ENCODE measurements at places on chromosomes 11 and 22.

DNA sequence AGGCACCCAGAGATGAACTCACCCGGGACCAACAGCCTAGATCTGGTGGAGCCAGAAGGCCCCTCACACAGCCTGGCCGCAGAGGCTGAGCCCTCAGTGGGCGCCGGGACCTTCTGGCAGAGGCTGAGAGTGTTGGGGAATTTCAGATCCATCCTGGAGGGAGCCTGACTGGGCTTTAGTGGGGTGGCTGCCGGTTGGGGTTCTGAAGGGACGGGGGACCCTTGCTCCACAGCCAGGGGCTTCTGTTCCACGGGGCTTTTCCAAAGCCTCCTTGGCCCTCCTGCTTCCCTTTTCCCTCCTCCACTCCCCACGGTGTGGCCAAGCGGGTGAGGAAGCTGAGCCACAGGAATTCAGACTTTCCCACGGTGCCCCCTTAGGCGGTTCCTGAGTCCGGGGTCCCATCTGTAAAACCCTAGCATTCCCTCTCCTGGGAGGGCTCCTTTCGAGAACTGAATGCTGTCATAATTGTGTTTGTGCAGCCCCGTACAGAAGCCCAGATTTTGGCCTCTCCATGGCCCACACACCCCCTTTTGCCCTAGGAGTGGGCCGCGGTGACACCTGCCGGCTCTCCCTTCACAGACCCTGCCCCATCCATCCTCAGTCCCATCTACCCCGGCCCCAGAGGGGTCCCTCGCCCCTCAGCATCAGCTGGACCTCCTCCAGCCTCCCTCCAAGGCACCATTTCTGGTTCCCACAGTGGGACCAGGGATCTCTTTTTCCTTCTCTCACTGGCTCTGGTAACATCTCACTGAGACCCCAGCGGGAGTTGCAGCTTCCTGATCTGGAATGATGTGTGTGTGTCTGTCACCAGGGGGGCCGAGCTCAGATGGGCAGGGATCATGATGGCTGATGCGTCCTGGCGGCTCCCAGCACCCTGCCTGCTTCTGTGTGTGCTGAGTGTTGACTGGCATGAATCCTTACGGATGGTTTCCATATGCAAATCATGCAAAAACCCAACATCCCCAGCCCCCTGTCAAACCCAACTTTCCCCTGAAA is 1048.4 kb downstream of the TBC1D22A start:
- no peak for DNase-seq

- no peak for DNase-seq
Observed at GRCh38 chr22:29604076-29604360, 585 bp downstream of the NF2 start.

DNA sequence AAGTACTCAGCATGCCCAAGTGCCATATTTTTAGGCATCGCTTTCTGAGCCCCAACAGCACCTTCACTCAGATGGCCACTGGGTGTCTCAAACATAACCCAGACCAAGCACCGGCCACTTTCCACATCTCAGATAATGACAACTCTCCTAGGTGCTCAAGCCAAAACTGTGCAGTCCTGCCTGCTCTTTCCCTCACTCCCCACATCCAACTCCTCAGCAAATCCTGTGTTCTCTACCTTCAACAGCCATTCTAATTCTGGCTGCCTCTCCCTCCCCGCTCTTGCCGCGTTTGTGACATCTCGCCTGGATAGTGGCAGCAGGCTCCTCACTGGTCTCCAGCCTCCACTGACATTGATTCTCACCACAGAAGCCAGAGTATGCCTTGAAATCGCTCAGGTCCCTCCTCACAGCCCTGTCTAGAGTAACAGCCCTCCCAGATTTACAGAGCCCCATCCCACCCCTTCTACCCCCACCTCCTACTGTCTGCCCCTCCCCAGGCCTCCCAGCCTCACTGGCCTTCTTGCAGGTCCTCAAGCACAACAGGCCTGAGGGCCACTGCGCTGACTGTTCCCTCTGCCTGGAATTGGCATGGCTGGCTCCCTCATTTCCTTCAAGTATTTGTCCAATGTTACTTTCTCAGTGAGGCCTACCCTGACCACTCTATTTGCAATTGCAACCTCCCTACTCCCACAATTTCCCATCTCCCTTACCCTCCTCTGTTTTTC is 1.3 kb upstream of the PHETA2 start:
- DNase-seq = no peak

- DNase-seq = no peak
Observed at GRCh38 chr22:25546751-25547150, 17.7 kb upstream of the GRK3 start.

GRCh38 chr22:42962295-42963230 is 52.4 kb downstream of the PACSIN2 start:
- no peak for DNase-seq

DNA sequence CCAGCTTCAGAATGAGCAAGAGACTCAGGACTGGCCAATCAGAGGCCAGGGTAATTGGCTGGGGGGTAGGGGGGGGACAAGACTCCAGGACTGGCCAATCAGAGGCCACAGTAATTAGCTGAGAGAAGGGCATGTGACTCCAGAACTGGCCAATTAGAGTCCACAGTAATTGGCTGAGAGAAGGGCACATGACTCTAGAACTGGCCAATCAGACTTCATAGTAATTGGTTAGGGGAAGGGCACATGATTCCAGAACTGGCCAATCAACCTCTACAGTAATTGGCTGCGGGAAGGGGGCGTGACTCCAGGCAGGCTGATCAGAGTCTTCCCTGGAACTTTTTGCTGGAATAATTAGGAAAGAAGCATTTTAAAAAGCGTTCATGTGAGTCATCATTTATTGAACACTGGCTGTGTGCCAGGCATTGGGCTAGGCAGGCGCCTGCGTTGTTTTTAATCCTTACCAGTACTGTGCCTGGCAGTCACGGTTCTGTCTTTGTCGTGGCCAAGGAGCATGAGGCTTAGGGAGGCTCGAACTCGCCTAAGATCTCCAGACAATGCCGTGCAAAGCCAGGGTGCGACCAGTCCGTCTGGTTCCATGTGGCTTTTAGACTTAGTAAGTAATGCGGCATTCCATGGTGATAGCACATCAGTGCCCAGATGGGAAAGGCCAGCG is 508.1 kb downstream of the TBC1D22A start:
- DNase-seq = no peak

DNA sequence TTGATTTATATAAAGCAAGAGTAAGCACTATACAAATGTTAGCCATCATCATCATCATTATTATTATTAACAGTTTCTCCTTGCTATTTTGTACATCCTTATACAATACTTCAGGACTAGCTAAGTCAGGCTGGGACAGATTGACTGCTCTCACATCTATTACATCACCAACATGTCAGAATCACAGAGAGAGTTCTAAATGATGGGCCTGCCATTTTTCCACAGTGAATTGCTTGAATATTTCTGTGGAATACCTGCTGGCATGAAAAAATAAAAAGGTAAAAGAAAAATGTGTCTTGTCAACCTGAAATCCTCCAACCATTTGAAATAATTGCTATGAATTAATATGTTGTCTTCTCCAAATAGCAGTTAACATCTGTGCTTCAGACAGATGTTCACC is 1311.3 kb downstream of the FAM181B start:
- DNase-seq = no peak

DNA sequence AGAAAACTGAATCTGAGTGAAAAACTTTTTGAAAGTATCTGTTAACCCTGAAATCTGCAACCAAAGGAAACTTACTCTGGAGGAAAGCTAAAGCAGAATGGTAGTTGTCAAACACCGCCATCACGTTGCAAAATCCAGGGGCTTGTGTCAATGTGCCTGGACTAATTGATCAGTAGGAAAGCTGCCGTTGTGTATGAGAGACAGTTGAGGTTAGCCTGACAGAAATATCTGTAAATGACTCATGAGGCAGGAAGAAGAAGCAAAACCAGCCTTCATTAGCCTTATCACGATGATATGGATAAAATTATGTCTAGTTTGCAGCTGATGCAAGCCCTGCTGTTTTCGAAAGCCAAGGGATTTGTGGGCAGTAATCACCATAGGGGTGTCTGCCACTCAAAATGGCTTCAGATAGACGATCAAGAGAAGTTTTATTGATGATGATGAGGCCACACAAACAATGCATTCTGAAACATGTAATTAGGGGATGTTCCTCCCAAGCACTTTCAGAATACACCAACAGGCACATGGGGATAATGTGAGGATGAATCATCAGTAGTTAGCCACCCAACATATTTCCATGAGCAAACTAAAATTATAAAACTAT is 8.9 kb downstream of the SCGB1A1 start:
- no peak for DNase-seq

DNA sequence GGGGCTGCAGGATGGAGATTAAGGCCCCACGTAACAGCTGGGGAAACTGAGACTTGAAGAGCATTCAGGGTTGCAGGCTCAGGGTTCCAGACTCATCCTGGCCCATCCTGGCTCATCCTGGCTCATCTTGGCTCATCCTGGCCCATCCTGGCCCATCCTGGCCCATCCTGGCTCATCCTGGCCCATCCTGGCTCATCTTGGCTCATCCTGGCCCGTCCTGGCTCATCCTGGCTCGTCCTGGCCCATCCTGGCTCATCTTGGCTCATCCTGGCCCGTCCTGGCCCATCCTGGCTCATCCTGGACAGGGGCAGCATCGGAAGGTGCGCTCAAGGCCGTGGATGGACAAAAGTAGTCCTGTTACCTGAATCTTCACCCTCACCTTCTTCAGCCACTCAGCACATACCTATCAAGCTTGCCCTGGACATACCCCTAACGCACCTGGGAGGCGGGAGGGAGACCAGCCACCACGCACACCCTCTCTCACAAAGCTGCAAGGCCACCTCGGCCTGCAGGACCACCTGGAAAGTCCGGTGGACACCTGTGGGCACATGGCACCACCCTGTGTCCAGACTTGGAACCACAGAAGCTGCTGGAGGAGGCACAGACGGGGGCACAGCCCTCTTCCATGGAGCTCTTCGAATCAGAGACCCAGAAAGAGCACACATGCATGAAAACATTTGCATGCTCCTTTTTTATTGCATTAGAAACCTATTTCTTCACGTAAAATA is 20.3 kb upstream of the NLRP6 start:
- no peak for DNase-seq

- DNase-seq = no peak
Observed at GRCh38 chr11:33874433-33874832, 17.4 kb downstream of the LMO2 start.

GRCh38 chr11:67118181-67118766 is 789 bp upstream of the KDM2A start:
- peak; percentile 45 for DNase-seq

DNA sequence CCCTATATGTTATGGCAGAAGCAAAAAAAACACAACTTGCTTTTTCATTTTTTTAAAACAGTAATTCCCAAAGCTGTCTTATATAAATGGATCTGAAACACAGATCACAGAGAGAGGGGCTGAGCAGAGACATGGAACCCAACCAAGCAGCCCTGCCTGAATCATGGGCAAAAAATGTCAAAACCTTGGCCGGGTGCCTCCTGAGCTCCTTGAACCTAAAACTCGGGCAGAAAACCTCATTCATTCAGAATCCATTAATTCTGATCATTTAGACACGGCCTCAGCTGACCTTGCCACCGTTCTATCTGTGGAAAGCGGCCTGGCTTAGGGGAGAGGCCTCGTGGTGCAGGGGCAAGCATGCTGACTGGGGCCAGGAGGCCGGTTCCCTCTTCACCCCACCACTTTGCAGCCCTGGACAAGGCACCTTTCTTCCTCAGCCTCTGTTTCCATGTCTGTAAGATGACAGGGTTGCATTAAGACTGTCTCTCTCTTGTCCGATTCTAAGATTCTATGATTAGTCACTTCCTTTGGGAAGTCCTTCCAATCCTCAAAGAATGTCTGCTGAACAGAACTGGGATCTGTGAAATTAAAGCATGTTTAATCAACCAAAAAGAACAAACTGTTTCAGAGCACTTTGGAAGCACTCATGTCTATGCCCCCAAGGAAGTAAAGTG is 26.0 kb downstream of the TENM4 start:
- DNase-seq = no peak

DNA sequence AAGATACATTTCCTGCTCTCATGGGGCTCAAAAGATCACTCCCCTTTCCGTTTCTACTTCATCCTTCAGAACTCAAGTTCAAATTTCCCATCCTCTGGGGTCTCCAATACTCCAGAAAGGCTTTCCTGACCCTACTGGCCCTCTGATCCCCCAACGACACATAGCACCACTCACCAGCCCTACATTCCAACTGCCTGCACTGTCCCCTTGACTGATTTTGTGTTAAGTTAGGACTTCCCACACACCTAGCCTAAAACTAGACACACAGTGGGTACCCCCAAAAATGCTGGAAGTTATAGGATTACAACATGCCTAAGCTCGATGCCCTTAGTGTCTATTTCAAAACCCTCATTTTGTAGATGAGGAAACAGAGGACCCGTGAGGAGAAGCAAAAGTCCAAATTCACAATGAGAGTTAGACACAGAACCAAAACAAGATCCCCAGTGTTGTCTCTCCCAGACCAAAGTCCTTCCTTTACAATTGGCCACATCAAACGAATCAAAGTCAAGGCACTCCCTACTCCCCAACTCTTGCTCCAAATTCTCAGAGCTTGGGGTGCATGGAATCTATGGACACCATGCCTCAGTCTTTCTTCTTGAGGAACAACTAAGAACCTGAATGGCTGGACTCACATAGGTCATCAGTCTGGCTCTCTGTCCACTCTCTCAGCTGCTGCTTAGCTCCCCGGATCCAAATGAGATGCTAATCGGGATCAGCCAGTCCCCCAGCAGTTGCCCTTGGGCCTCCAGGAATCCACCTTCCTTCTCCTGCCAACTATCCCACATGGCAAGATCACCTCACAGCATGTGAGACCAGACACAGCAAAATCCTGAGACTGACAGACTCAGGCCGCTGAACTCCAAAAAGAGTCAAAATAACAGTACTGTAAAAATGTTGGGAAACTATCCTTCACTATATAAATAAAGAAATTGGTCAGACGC is 1.7 kb downstream of the CLPB start:
- no peak for DNase-seq

DNA sequence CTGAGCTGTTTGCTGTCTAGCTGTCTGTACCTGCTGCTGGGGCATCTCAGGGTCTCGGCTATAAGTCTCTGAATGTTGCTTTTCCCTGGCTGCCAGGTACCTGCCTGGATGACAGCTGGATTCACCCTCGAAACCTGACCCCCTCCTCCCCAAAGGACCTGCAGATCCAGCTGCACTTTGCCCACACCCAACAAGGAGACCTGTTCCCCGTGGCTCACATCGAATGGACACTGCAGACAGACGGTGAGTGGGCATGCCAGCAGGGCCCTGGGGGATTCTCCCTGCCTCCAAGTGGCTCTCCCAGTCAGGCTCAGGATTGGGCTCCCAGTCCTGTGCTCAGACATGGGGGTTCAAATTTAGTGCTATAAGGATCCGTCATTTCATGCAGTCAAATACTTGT is 12.9 kb downstream of the IL17RA start:
- no peak for DNase-seq

Data from activated CD4-positive, alpha-beta T cell treated with anti-CD3 and anti-CD28 coated beads for 1 hour (primary cell).